ENCODE measurements at places on chromosomes 6 and 20.

DNA sequence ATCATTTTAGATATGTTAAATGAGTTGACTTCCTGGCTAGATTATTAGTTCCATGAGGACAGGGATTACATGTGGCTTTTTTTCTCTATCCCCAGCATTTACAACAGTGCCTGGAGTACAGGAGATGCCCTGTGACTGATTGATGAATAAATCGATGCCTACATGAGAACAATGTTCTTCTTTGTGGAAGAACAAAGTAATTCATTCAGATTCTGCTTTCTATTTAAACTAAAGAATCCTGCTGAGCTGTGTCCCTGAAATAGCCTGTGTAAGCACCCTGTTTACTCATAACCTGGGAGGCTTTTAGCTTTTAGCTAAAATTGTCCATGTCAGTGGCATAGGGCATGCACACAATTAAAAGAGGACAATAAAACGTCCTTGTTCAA lies 125.1 kb upstream of the BTBD3 start:
- no peak overlapping the region for H3K27ac ChIP-seq
- H3K36me3 ChIP-seq: no peaks in the 10 kb centered on the region
- DNase-seq: no peak
- no peak overlapping the region for H3K4me3 ChIP-seq

- peaks cover 85% of the 10 kb centered on the region for H3K4me1 ChIP-seq
- no peak for DNase-seq
- H3K27me3 ChIP-seq: no peaks in the 10 kb centered on the region
- peaks cover 32% of the 10 kb centered on the region for H3K36me3 ChIP-seq
Observed at GRCh38 chr20:41052742-41053419, 24.3 kb downstream of the TOP1 start.

- no peak overlapping the region for H3K27ac ChIP-seq
- H3K4me1 ChIP-seq: no peaks in the 10 kb centered on the region
- no peaks in the 10 kb centered on the region for H3K36me3 ChIP-seq
- H3K4me3 ChIP-seq: no peak overlapping the region
- no peak for DNase-seq
- H3K27me3 ChIP-seq: peaks cover 8% of the 10 kb centered on the region
Observed at GRCh38 chr20:58628491-58629214, 22.4 kb upstream of the STX16 start.

GRCh38 chr6:11496152-11497060 lies 41.1 kb upstream of the TMEM170B start:
- no peak overlapping the region for H3K27ac ChIP-seq
- DNase-seq: peak; percentile 72
- peaks cover 26% of the 10 kb centered on the region for H3K4me1 ChIP-seq
- H3K27me3 ChIP-seq: peaks cover 3% of the 10 kb centered on the region
- H3K36me3 ChIP-seq: no peaks in the 10 kb centered on the region

GRCh38 chr6:42431356-42431755 lies 20.4 kb downstream of the TRERF1 start:
- peaks cover 47% of the 10 kb centered on the region for H3K36me3 ChIP-seq
- no peaks in the 10 kb centered on the region for H3K27me3 ChIP-seq

- H3K4me3 ChIP-seq: no peak overlapping the region
- H3K27ac ChIP-seq: no peak overlapping the region
- no peaks in the 10 kb centered on the region for H3K27me3 ChIP-seq
- no peak for DNase-seq
- no peaks in the 10 kb centered on the region for H3K4me1 ChIP-seq
Observed at GRCh38 chr20:32470025-32470861, 112.1 kb downstream of the ASXL1 start.

DNA sequence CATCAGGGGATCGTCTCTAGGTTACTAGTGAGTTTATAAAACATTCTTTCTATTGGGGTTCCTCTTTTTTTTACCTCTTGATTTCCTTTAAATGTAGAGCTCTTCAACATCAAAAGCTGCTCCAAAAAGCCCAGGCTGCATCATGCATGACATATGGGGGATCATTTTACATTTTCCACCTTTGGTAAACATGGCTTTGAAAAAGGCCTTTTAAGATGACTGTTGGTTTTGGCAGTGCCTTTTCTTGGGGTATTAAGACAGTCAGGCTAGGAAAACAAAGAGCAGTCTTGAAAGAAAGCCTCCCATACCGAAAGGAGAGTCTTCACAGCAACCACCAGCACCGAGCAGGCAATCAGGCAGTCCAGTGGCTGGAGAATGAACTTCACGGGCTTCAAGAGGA lies 73.2 kb downstream of the NPEPL1 start:
- H3K27ac ChIP-seq: no peak overlapping the region
- H3K4me3 ChIP-seq: no peak overlapping the region
- no peaks in the 10 kb centered on the region for H3K4me1 ChIP-seq
- peaks cover 19% of the 10 kb centered on the region for H3K27me3 ChIP-seq
- no peak for DNase-seq
- no peaks in the 10 kb centered on the region for H3K36me3 ChIP-seq

DNA sequence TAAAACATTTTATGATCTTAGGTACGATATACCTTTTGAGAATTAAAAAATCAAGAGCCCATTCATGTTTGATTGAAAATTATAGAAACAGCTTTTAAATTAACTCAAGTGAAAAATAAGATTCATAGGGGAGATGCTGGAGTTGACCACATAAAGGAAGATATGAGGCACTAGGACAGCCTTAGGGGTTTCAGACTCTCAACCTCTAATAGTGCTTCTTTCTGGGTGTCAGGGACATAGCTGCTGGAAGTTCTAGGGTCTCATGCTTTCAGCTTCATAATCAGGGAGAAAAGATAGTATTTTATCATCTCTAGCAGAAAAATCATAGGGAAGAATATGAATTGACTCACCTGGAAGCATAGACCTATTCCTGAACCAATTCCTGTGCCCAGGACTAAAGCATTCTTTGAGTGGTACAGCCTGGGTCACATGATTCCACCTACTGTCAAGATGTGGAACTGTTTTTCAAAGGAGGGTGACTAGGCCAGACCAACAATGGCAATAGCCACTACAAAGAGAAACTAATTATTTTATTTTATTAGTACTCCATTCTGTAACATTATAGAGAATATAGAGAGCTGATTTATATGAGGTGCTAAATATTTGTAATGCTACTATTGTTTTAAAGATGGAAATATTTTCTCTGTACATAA lies 27.8 kb upstream of the CENPW start:
- no peak overlapping the region for H3K4me3 ChIP-seq
- no peaks in the 10 kb centered on the region for H3K4me1 ChIP-seq
- no peaks in the 10 kb centered on the region for H3K36me3 ChIP-seq
- no peak for DNase-seq

GRCh38 chr6:166281104-166281503 lies 27.1 kb downstream of the PRR18 start:
- H3K4me1 ChIP-seq: no peaks in the 10 kb centered on the region
- no peak overlapping the region for H3K27ac ChIP-seq
- no peak overlapping the region for H3K4me3 ChIP-seq

DNA sequence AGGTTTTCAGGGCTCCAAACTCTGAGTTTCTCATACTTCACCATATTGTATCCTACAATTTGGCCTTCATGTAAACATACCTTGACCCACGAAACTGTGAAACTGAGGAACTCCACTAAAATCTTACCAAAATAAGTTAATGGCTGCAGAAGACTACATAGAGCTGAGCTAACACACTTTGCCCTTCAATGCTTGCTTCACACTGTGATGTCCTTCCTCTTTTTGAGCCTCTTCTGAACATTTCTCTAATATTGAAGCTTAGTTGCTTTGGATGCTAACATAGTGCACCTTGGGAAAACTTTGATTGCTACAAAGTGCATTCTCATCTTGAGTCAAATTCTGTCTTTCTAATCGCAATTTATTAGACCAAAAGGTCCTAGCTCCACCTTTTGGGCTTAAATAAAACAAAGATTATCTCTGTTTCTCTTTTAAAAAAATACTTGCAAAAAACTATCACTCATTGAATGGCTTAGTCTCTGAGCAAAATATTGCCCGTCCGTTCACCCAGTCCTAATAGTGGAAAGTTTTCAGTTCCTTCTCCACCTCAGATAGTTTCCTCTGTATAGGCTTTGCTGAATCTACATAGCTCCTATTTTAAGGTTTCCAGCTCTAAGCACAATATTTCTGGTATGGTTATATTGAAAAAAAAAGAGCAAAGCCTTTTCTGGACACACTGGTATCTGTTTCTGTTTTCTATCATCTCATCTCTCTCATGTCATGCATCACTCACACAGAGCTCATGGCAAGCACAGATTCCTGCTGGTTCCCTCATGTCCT lies 494.6 kb downstream of the RFPL4B start:
- DNase-seq: no peak
- no peaks in the 10 kb centered on the region for H3K4me1 ChIP-seq
- no peak overlapping the region for H3K4me3 ChIP-seq
- H3K27ac ChIP-seq: no peak overlapping the region

DNA sequence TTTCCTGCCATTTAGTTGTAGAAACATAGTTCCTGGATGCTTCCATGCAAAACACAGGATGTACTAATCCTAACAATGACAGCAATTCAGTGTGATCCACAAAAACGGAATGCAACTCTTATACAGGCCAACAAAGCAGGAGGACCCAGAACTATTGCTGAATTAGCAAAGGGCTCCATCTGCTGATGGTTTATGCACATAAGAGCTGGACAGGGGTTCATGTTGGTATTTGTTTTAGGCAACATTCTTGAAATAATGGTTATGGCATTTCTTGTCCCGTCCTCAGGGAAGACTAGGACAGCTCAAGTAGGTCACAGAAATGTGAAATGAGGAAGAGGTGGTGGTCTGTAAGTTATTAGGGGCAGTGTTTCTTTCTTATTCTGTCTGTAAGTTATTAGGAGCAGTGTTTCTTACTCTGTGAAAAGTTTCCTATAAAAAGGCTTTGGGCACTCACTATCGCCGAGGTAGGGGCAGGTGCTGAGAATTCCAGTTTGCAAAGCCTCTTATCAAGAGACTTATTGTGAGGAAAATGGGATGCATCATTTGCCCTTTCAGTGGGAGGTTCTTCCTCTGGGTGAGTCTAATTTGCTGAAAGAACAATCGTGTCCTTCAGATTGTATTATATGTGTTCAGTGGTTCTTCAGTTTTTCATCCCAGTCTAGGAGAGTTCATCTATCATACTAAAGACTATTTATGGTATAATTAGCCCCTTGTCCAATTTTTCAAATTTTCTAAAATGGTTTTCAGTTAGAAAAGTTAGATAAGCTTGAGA lies 171.1 kb downstream of the MCHR2 start:
- H3K36me3 ChIP-seq: no peaks in the 10 kb centered on the region
- H3K27me3 ChIP-seq: peaks cover 7% of the 10 kb centered on the region
- peaks cover 7% of the 10 kb centered on the region for H3K4me1 ChIP-seq
- peak overlapping the region; percentile 62 for H3K4me3 ChIP-seq
- no peak overlapping the region for H3K27ac ChIP-seq

GRCh38 chr6:99446076-99446475 lies 21.0 kb upstream of the PNISR start:
- H3K27ac ChIP-seq: no peak overlapping the region
- H3K27me3 ChIP-seq: no peaks in the 10 kb centered on the region
- H3K4me1 ChIP-seq: no peaks in the 10 kb centered on the region
- H3K4me3 ChIP-seq: no peak overlapping the region

DNA sequence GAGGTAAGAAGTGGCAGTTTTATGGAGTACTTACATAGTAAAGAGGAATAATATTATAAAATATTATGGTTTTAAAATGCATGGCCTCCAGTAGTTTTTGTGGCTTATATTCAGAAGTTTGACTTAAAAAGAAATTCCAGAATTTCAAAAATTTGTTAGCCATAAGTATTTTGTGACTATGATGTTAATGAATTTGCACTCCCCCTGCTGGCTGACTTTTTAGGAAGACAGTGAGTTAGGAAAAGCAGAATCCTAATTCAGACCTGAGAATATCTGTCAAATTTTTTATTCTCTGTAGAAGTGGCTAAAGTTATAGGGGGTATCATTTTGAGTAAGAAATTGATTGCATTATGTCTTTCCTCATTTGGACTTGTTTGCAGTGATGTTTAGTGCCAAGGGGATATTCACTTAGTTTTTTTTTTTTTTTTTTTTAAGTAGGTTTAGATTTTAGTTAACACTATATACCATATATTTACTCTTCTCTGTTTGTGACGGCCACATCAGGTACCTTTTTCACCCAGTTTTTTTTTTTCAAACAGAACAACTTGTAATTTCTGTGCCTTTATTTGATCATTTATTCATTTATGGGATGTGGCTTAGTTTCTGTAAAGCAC lies 40.8 kb downstream of the ZFAND3 start:
- H3K36me3 ChIP-seq: peaks cover 6% of the 10 kb centered on the region
- H3K4me1 ChIP-seq: peaks cover 49% of the 10 kb centered on the region
- no peaks in the 10 kb centered on the region for H3K27me3 ChIP-seq

DNA sequence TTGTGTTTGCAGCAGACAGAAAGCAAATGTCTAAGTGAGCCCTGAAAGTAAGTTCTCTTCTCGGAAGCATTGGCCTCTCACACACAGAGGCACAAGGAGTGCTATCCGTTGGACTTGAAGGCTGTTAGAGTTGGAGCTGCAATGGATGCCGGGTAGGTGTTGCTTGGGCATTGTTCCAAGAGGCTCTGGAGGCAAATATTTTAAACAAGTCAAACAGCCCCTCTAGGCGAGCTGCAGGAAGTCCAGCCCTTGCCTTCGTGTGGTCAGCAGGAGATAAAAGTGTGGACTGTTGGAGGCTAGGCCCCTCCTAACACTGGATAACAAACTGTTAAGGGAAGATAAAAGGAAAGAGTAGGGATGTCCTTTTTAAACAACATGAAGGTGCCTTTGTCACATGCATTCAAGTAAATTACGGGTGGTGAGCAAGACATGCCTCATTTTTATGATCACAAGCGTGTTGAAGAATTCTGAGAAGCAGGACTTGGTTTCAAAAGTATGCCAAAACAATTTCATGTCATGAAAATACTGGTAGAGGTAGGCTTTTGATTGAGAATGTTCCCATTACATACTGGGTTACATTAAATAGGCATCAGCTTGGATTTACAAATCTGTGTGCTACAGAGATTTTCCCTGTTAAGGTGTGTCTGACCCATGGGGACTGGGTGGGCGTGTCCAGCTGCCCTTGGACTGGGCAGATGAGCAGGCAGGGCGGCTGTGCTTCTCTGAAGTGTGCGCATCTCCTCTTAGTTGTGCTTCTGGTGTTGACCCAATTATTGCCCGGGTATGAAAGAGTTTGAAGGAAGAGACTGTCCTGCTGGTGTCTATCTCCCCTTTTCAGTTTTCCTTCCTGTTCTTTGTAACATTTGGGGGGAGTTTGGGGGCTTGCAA lies 57.5 kb downstream of the RREB1 start:
- DNase-seq: no peak
- H3K36me3 ChIP-seq: peaks cover 6% of the 10 kb centered on the region
- no peaks in the 10 kb centered on the region for H3K4me1 ChIP-seq
- no peak overlapping the region for H3K27ac ChIP-seq
- H3K4me3 ChIP-seq: no peak overlapping the region

GRCh38 chr6:16278750-16279149 lies 40.4 kb downstream of the GMPR start:
- DNase-seq: no peak
- no peak overlapping the region for H3K27ac ChIP-seq
- H3K27me3 ChIP-seq: no peaks in the 10 kb centered on the region
- H3K4me1 ChIP-seq: peaks cover 7% of the 10 kb centered on the region
- H3K36me3 ChIP-seq: no peaks in the 10 kb centered on the region
- H3K4me3 ChIP-seq: no peak overlapping the region
